Amniotic stem cell (primary cell): ENCODE measurements at places on chromosomes 2 and 18.
A peak's percentile ranks its signal among the peaks of the same experiment; 100 is the strongest.

DNA sequence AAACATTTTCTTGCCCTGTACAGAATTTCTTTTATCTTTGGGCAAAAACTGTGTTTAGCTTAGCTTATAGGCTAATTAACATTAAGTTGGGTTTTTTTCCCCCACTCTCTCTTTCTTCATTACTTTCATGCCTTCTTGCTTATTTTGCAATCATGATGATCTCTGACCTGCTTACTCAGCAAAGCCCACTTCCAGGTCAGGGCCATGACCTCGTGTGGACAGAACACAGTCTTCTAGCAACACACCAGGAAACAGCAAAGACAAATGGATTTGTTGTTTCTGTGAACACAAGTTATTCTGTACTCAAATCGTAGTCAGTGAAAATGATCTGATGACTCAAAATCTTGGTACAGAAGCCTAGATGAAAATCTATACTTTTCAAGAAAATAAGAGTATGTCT is 60.7 kb downstream of the SPATS2L start:
- no peak for DNase-seq

DNA sequence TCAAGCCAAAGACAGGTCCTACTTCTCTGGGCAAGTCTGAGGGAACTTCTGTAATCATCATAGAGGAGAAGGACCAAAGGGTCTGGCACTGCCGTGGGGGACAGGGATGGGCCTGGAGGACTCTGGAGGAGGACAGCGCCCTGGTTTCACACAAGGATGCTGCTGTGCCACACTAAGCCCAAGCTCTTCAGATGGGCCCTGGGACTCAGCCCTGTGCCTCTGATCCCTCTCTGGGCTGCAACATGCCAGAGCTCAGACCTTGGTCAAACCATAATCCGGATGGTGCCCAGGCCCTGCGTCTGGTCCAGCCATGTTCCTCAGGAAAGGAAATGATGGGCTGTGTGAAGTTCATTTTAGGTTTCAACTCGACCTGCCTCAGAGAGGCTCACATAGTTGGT is 222.0 kb upstream of the COPS8 start:
- DNase-seq, result no peak

DNA sequence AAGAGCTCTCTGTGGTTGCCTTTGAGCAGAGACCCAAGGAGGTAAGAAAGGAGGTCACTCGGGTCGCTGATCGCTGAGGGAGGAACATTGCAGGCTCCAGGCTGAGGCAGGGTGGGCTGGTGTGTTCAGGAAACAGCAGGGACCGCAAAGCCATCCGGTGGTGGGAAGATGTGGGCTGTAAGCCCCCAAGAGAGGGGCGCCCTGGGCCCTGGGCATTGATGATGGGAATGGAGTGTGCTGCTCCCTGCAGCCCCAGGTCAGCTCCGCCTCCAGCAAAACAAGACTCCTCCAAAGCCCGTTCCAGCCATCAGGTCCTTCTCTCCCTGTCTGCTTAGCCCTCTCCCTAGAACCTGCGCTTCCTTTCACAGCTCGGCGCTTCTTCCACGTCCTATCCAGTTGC is 229.7 kb downstream of the KLHL29 start:
- no peak for DNase-seq

DNA sequence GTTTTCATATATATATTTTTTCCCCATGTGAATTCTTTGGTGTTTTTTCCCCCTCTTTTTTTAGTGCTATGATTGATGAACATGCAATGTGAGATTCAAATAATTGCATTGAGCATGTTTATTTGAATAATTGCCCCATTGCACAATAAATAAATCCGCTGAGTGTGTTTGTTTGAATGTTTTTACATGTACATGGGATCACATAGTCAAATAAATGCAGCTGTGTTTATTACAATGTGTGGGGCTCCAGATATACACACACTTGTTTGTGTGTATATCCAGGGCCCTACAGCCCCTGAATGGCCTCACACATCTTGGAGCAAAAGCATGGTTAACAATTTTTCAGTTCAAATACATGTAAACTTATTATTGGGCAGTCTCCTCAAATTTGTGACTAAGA is 134.5 kb downstream of the ZEB2 start:
- DNase-seq, result no peak

- no peak for DNase-seq
Observed at GRCh38 chr2:152890736-152891135, 172.3 kb downstream of the ARL6IP6 start.

DNA sequence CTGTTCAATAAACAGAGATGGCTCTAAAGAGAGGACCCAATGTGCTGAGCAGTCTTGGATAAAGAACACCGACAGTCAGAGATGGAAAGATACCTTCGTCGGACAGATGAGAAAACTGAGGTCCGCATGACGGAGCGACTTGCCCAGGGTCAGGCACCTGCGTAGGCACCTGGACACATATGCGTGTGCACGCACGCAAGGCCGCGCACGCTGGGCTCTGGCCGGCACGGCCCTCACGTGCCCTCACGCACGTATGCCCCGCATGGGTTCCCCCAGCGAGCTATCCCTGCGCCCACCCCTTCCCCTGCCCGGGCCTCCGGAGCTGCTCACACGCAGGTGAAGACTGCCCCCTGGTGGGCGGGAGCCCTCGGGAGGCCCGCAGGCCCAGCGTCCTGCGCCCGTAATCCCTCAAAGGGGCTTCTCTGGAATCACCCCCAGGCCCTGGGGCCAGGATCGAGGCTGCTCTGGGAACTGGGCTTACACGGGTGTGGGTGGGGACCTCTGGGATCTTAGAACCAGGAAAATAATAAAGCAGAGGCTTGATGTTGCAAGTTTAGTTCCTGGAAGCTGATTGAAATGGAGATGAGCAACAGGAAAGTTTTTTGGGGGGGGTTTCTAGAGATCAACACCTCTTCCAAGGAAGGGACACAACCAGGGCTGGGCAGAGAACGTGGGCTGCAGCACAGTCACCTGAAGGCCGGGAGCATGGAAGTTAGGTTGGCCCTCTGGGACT is 246.3 kb downstream of the TNS1 start:
- DNase-seq, result peak; percentile 44
